CD4-positive, alpha-beta T cell treated with Interleukin-2 at 100 ng/mL for 4 hours (primary cell): ENCODE measurements at places on chromosomes 7 and 10.

DNA sequence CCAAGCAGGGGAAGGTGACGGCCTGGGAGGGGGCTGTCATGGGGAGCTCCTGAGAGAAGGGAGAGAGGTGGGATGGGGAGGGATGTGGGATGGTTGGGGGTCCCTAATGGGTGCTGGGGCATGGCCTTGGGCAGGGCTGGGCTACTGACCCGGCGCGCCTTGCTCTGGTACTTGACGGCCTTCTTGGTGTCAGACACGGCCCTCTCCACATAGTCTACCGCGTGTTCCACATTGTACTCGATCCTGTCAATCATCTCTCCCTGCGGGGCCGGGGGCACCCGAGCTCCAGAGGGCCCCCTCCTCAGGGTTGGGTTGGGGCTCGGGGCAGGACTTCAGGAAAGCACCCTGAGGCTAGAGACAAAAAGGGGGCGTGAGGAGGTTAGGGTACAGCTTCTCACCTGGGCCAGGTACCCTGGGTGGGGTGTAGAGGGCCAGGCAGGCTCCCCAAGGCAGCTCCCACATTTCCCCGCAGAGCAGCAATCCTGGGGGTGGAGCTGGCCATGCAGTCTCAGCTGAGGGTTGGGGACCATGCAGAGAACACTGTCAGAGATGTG lies 17.3 kb downstream of the BUD23 start:
- no peak for DNase-seq

GRCh38 chr10:25818751-25819150 lies 115.3 kb upstream of the MYO3A start:
- DNase-seq, result no peak

DNA sequence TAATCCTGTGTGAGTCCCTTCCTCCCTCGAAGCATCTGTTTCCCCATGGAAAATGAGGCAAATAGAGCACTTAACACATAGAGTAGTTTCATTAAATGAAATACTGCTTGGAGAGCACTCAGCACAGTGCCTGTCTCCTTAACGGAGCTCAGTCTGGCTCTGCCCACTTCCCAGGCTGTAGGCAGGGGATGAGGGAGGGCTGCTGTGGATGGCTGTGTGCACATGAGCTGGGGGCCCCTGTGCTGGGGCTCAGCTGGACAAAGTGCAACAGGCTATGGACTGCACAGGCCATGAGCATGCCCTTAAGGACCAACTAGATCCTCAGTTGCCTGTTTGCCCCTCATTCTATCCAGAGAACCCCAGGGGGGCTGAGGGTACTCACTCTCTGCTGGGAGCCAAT lies 14.5 kb downstream of the ZCCHC24 start:
- DNase-seq, result no peak

DNA sequence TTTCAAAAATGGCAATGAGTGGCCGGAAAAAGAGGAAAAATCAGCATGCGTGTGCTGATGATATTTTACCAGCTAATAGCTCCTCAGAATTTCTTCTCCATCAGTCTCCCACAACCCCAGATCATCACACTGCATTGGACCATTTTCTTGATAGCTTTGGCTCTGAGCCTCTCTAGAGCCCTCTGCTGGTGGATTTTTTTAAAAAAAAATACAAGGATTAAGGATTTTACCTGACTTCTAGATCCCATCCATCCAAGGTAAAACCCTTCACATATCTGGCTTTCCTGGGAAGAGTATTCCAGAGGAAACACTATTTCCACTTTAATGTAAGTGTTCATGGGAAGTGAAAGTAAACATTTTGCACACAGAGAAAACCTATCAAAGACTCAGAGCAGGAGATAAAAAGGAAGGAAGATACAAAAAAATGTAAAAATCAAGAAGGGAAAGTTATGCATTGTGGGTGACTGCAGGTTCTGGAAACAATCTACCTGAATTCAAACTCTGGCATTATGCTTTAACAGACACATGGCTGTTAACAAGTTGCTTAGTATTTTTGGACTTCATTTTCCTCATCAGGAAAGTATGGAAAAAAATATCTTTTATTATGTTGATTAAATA lies 380.9 kb downstream of the LRRTM3 start:
- DNase-seq, result no peak

DNA sequence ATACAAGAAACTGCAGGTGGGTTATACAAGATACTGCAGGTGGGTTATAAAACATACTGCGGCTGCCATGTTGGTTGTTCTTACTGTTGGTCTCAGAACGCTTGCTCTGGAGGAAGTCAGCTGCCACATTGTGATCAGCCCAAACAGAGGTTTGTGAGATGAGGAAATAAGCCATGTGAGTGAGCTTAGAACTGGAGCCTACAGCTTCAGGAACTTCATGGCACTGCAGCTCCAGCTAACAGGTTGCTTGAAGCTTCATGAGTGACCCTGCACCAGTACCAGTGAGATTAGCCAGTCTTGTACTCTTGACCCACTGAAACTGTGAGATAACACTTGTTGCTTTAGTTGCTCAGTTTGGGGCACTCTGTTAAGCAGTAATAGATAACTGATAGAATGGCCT lies 74.5 kb upstream of the PRKCQ start:
- no peak for DNase-seq

DNA sequence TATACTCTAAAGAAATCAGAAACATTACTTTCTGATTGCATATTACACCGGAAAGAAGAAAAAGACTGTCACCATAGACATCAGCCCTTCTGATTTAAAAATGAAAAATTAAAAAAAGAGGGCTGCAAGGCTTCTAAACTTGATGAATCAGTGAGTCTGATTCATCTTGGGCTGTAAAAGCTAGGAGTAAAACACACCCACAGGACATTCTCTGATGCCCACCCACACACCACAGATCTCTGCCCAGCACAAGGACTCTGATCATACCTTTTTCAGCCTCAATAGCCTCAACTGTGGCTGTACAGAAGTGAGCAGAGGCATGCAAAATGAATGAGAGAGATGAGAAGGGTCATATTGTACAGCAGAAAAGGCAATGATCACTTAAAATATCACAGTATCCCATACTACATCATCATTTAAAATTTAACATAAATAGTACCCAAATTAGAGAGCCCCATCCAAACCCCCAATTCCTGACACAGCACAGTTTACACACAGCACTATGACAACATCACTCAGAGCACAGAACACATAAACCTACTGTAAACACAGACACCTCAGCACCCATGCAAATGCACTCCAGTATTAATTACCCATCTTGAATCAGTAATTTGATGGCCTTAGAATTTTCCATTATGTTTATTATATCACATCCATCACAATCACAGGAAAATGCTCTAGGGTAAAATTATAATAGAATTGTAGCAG lies 6.4 kb upstream of the MSS51 start:
- no peak for DNase-seq

GRCh38 chr7:129465080-129465479 lies 30.8 kb downstream of the STRIP2 start:
- DNase-seq, result no peak

- DNase-seq, result peak; percentile 13
Measured at GRCh38 chr10:101301111-101301731, 52.7 kb upstream of the BTRC start.

DNA sequence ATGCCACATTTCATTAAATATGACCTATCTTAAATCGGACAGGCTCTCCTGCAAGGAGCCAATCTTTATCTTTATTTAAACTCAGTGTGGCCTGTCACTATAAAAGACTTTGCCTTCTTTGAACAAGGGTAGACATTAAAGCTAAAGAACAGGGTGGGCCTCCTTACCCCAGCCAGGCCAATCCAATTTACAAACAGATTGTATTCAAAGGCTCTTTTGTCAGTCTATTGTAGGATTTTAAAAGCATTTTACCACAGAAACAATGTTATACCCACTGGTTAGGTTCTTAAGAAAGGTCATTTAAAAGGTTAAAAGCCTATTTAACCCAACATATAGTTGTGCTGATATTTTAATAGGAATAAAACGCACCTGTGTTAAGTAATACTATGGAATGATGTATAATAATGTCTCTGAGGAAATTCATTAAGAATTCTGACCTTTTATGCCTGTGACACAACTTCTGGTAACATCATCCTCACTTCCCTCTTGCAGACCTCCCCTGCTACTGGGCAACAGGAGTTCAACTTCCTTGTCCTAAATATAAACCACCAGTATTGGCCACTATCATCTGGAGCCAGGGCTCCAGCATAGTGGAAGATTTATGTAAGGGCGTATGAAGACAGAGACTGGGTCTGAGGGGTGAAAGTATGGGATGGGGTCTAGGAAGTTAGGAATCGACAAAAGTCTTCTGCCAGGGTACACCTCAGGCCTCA lies 32.5 kb downstream of the MTERF1 start:
- no peak for DNase-seq

- no peak for DNase-seq
Measured at GRCh38 chr10:22684699-22685098, 29.7 kb downstream of the PIP4K2A start.

GRCh38 chr7:42222125-42222524 lies 14.9 kb downstream of the GLI3 start:
- DNase-seq, result no peak

GRCh38 chr10:127908106-127908958 lies 1.4 kb downstream of the PTPRE start:
- no peak for DNase-seq

GRCh38 chr10:84706875-84707274 lies 378.5 kb downstream of the CCSER2 start:
- DNase-seq, result no peak

- no peak for DNase-seq
Measured at GRCh38 chr10:126686719-126687118, 16.2 kb upstream of the C10orf90 start.

DNA sequence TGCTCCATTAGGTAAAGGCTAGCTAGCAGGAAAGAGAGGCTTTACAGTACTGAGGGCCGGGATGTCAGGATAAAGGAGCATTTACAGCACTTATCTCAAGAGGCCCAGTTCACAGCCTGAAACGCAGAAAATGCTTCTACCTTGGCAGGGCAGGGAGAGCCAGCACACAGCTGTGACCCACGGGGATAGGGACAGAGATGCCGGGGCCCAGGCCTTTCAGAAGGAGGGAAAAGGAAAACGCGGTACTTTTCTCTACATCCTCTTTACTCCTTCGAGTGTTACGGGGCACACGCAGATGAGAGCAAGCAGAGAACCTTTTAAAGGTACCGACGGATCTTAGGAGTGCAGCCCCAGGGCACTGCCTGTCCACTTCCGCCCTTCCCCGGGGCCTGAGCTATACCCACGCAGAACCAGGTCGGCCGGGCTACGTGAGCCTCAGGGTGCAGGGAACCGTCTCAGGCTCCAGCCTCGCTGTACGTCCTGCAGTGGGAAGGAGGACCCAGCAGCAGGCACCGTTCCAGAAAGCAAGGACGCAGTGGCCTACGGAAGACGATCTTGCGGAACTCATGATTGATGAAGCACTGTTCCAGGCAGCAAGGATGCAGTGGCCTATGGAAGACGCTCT lies 232.3 kb downstream of the ELFN1 start:
- no peak for DNase-seq

DNA sequence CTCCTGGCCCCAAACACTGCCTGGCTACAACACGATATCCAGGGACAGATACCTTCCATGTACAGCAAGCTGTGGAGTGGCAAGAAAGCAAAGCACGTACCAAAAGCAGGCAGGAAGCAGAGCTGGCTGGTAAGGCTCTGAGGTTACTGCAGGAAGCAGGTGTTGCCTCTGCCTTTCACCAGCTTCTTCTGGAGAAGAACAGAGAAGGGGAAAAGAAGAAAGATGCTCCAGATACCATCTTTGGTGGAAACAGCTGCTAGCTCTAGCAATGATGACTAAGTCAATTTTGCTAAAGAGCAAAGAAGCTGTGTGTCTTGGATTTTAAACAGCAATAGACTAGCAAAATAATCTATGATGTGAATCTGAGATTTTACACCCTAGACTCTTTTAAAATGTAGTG lies 34.9 kb upstream of the PRSS1 start:
- peak; percentile 53 for DNase-seq

GRCh38 chr10:22002591-22003176 lies 846 bp downstream of the DNAJC1 start:
- DNase-seq, result peak; percentile 31

- DNase-seq, result no peak
Measured at GRCh38 chr10:124318076-124318475, 100.6 kb downstream of the OAT start.

- DNase-seq, result no peak
Measured at GRCh38 chr7:26409661-26410547, 118.2 kb downstream of the SNX10 start.

DNA sequence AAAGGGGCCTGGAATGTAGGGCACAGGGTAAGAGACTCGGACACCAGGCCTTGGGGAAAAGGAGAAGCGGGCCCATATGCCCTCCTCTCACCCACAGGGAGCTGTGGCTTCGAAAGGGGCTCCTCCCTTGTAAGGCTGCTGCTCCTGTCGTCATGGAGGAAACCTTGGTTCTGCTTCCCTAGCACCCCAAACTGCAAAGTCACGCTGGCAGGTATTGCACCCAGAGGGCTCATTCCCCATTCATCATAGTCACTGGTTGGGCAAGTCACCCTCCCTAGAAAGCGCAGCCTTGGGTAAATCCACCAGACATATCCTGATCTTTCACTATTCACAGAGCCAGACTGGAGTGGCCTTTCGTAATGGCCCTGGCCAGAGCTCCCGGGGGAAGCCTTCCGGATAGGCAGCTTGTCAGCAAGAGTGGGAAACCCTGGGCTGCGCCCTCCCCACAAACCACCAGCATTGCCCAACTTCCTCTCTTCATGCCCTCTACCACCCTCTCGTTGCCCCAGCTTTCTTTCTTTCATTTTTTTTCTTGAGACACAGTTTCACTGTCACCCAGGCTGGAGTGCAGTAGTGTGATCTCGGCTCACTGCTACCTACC lies 121.0 kb downstream of the HIP1 start:
- peak; percentile 60 for DNase-seq

DNA sequence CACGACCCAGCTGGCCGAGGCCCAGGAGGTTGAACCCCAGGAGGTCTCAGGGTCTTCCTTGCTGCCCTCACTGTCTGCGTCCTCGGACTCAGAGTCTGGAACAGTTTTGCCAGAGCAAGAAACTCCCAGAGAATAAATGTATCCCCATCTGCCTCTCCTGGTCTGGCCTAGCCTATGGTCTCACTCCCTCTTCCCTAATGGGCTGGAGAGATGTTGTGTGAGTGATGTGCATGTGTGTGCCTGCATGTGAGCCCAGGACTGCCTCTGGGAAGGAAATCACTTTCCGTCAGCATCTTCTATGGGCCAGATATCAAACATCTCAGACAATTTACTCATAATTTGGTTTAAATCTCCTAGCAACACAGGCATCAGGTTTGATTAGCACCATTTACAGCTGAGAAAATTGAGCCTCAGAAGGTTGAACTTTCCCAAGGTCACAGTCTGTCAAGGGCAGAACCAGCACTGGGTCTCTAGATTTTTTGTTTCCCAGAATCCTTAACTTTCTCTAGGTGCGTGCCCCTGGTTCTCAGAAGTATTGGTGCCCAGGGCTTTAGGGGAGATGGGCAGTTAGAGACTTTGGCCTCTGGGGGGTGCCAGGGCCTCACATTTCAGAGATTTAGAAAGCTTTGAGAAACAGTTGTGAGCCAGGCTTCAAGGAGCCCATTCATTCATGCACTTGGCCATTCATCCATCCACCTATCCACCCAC lies 4.9 kb downstream of the TMEM270 start:
- DNase-seq, result no peak

GRCh38 chr10:12777840-12778585 lies 223.5 kb downstream of the CCDC3 start:
- DNase-seq, result no peak

- DNase-seq, result no peak
Measured at GRCh38 chr10:34709637-34710390, 105.3 kb downstream of the PARD3 start.
